ENCODE measurements at places on chromosomes 3 and 15.
A peak's percentile ranks its signal among the peaks of the same experiment; 100 is the strongest.

GRCh38 chr3:62570888-62571287 is 197.5 kb upstream of the FEZF2 start:
- DNase-seq = no peak

DNA sequence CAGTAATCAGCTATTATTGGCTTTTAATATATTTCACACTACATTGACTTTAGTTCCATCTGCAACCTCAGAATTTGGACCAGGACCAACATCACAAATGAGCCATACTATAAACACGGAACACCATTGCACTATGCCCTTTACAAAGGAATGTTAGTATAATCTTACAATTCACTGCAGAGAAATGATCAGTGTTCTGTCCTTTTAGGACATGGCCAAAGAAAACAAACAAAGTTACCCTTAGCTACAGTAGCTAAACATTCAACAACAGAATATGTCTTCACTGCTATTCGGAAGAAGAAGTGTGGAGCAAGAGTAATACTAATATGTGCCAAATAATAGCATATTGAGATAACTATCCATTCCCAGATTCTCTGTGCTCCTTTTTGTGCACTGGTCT is 90.4 kb downstream of the NAALADL2 start:
- peak; percentile 99 for DNase-seq

DNA sequence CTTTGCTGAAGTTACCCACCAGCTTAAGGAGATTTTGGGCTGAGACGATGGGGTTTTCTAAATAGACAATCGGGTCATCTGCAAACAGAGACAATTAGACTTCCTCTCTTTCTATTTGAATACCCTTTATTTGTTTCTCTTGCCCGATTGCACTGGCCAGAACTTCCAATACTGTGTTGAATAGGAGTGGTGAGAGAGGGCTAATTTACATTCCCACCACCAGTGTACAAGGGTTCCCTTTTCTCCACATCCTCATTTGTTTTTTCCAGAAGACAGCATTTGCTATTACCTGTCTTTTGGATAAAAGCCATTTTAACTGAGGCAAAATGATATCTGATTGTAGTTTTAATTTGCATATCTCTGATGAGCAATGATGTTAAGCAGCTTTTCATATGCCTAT is 329.9 kb upstream of the TPRG1 start:
- DNase-seq = no peak

DNA sequence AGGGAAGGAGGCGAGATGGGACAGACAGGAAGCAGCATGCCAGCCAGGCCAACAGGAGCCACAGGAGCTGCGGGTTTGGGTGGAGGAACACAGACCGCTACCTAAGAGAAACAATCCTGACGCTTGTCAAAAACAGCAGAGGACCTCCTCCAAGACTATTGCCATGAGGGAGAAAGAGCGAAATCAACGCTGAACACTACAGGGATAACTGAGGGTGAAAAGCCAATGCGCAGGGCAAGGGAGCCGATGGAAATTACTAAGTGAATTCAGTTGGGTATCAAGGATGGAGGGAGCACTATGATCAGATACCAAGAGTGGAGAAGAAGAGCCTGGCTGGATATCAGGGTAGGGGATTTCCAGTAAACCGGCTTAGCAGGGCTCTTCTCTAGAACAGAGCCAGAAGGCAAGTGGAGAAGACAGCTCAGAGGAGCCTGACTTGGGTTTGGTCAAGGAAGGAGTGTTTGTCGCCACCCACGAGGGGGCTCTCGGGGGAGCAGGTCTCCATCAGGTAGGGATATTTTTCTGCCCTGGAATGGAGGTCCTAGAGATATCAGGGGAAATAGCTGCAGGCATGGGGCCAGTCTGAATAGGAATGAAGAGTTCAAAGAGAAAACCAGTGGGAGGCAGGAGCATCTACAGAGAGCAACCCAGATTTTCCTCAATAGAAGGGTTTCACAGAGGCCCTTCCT is 48.4 kb downstream of the SLC41A3 start:
- DNase-seq = no peak

DNA sequence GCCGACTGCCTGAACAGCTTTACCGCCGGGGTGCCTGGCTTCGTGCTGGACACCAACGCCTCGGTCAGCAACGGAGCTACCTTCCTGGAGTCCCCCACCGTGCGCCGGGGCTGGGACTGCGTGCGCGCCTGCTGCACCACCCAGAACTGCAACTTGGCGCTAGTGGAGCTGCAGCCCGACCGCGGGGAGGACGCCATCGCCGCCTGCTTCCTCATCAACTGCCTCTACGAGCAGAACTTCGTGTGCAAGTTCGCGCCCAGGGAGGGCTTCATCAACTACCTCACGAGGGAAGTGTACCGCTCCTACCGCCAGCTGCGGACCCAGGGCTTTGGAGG is 815 bp downstream of the SPINT1 start:
- DNase-seq = no peak

- DNase-seq = no peak
Observed at GRCh38 chr3:126934031-126934531, 48.8 kb upstream of the PLXNA1 start.

GRCh38 chr3:102972350-102972749 is 537.5 kb downstream of the ZPLD1 start:
- no peak for DNase-seq

DNA sequence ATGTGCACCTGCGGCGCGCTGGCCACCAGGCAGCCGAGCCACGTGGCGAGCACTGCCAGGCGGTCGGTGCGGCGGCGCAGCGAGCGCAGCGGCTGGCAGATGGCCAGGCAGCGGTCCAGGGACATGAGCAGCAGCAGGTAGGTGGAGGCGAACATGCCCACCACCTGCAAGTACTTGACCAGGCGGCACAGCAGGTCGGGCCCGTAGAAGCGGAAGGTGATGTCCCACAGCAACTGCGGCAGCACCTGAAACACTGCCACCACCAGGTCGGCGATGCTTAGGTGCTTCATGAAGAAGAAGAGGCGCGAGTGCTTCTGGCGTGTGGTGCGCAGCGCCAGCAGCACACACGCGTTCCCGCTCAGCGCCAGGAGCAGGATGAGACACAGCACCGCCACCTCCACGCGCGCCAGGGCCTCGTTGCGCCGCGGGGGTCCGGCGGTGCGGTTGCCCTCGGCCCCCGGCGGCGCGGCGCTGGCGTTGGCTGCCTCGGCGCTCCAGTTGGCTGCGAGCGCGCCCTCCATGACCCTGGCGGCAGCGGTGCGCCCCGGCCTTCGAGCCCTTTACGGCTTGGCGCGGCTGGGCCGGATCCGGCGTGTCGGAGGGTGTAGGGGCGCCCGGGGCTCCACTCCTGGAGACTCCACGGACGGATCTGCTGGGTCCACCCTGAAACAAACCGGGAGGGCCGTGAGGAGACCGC is 1.6 kb downstream of the OXTR start:
- no peak for DNase-seq

GRCh38 chr3:10290481-10291176 is 2.1 kb downstream of the GHRL start:
- DNase-seq = no peak

- DNase-seq = no peak
Observed at GRCh38 chr3:133874344-133874743, 21.3 kb downstream of the RAB6B start.

DNA sequence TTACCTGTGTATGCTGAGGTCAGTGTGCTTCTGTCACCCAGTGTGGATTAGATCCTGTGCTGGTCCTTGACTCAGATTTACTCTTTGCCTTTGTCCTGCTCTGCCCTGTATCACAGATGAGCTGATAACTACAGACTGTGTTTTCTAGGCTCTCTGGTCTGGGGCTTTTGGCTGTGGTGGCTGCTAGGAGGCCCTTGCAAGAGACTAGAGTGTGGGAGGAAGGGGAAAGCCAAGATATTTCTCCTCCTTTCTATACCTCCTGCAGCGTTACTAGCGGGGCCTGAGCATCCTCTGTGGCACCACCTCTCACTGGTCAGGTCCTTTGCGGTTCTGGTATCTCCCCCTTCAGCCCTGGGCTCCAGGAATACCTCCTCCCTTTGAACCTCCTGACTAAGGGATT is 282.3 kb upstream of the TBC1D5 start:
- DNase-seq = no peak

GRCh38 chr3:167102071-167102470 is 278.0 kb downstream of the ZBBX start:
- no peak for DNase-seq

DNA sequence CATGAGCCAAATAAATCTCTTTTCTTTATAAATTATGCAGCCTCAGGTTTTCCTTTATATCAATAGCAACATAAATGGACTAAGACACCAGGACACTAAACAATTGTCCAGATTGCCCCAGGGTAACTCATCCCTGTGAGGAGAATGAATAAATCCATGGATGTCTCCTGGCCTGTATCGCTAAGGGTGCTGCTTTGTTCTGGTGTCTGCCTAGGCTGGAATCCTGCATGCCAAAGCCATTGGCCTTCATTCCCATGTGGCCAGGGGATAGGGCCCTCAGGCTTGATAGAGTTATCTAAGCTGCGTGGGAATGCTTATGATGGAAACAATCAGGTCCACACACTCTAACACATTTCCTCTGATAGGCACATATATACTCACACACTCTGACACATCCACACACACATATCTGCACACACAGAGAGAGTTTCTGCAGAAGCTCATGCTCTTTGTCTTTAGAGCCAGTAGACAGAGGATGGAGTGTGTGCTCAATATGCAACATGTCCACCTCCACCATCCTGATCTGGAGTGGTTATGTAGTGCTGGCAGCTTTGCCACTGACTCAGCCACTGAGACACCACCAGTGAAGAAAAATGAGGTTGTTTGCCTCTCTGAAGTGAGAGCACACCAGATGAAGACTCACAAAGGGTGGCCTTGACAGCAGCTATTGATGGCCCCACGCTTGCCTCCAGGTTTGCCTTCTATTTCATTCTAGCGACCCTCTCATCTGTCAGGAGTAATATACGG is 24.0 kb upstream of the DGKG start:
- DNase-seq = no peak

DNA sequence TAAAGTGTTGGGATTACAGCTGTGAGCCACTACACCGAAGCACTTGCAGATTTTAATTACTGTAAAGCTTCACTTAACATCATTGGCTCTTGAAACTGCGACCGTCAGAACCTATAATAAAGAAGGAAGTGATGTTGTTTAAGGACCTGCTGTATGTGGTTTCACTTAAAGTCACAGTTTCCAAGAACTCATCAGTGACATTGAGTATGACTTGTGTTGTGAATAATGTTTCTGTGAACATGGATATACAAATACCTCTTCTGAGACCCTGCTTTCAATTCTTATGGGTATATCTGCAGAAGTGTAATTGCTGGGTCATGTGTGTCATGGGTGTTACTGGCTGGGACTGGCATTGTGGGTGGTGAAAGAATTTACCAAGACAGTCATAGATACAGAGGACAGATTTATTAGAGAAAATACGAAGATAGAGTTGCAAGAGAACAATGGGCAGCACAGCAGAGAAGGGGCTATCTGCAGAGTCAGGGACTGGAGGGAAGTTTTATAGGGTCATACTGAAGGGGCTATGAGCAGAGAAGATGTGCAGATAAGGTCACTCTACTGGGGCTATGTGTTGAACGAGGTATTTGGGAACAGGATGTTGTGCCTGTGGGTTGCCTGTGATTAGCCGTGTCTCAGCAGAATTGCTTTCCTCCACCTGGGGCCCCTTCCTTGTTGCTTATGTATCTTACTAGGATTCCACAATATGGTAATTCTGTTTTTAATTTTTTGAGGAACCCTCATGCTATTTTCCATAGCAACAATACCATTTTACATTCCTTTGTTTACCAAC is 4.5 kb downstream of the NDUFB5 start:
- DNase-seq = no peak

GRCh38 chr3:143187111-143187510 is 67.5 kb downstream of the CHST2 start:
- no peak for DNase-seq

GRCh38 chr15:61315471-61315870 is 86.4 kb upstream of the RORA start:
- no peak for DNase-seq

DNA sequence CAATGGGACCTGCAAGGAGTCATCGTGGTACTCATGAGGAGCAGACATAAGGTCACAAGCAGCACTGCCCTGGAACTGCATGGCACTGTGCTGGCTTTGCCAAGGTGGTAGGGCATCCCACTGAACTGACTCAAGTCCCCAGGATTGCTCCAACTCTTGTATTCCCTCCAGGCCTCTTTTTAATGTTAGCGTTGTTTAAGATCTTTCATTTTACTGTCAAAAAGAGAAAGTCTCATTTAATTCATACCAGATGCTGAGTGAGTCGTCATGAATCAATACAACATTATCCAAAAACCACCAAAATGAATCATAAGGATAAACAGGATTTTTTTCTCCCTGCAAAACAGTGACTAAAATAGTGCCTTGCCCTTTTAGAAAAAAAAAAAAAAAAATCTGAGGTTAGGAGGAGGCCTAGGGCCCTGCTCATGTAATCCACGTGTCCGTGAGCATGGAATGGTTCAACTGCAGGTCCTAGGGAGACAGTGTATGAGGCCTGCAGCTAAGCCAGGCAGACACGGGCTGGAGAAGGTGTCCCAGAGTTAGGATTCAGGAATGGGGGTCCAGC is 36.7 kb upstream of the BLM start:
- DNase-seq = peak; percentile 93

DNA sequence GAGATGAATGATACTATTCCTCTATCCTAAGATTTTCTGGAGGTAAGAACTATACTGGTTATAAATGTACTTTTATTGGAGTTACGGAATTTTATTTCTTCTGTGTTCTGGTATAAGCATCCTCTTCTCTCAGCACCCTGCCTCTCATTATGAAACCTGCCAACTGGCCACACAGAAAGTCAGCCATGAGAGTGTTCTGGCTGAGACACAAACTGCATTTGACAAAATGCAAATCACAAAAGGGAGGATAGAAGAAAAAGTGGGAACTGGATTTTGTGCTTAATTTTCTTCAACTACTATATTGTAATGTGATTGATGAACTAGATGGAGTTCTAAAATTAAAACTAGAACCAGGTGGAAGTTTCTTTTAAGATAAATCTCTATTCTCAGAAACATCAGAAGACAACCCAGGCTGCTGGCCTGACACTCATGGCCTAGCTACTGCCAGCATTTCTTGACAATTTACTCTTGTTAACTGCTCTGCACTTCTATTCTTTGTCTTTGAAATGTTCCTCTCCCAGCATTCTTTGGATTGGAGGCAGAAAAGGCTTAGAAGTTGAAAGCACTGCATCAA is 143.1 kb downstream of the WDR76 start:
- no peak for DNase-seq

GRCh38 chr15:64635499-64636495 is 139.6 kb downstream of the RBPMS2 start:
- peak; percentile 59 for DNase-seq

DNA sequence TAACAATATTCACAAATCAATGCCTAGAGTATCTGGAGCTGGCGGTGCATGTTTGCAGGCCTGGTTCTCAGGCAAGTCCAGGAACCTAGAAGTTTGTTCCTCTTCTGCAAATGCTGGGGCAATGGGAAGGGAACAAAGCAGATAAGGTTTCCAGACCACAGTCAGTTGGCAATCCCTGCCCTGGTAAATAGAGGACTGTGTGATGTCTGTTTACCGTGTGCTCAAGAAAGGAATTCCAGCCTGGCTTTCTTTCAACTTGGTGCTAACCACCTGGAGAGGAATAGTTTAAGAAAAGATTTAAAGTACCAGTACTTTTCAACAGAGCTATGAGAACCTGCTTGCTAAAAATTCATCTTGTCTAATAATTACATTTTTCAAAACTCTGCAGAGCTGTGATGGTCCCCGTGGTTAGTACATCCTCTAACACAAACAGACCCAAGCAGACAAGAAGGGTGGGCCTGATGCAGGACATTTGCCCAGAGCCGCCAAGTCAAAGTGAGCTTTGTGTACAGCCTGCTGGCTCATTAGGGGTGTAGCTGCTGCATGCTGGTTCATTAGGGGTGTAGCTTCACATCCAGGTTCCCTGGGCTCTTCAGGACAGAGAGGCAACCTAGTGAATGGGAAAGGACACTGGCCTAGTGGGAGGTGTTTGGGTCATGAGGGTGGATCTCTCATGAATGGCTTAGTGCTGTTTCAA is 220.5 kb downstream of the SQOR start:
- no peak for DNase-seq
